ENCODE measurements at places on chromosomes 5 and 9.

GRCh38 chr5:119250946-119251901, 104.6 kb upstream of the TNFAIP8 start:
- DNase-seq = no peak

DNA sequence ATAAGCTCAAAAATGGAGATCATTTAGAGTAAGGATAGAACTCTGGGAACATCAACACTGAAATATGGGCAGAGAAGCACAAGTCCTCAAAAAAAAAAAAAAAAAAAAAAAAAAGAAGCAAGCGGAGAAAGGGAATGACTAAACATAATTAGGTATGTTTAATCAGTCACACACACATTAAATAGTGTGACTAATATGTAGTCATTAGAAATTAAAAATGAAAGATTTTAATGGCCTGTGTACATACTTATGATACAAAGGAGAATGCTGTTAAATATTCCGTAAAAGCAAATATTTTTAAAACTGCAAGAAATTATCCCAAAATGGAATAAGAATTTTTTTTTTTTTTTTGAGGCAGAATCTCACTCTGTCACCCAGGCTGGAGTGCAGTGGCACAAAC, 10.5 kb downstream of the LPAR1 start:
- DNase-seq = no peak

DNA sequence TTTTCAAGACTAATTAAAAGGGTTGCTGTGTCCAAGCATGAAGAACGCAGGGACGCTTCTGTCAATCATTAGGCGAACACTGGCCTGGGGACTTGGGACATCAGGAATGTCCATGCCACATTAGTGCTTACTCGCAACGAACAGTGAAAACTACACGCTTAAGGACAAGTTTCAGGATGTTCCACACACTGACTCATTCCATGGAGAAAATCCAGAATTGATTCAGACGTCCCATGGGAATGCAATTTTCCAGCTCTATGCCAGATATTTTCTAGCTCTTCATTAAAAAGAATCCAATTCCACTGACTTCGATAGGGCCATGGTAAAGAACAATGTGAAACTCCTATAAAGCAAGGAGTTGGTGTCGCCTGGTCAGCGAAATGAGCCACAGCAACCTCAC, 98.2 kb downstream of the CAMSAP1 start:
- DNase-seq = no peak

DNA sequence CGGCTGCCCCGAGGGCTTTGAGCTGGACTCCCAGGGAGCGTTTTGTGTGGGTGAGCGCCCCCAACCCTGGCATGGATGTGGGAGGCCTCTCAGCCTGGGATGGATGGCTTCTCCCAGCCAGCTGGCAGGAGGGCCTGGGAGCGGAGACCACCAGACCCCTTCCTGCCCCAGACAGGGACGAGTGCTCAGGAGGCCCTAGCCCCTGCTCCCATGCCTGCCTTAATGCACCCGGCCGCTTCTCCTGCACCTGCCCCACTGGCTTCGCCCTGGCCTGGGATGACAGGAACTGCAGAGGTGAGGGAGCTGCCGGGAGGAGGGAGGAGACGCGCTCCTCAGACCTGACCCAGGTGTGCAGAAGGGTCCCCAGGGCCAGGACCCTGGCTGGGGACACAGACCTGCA, 17.4 kb upstream of the ASS1 start:
- DNase-seq = no peak

Data from stimulated activated CD4-positive, alpha-beta T cell treated with anti-CD3 and anti-CD28 coated beads, Interleukin-4, amount 100 ng/mL, for 4 hours (primary cell).